Activated CD4-positive, alpha-beta memory T cell treated with anti-CD3 and anti-CD28 coated beads for 36 hours (primary cell): ENCODE measurements at places on chromosomes 4 and X. TPM values are rescaled to one million over a fixed set of nuclear protein-coding genes. Genes with fewer than 3 reads are reported as not detected.

DNA sequence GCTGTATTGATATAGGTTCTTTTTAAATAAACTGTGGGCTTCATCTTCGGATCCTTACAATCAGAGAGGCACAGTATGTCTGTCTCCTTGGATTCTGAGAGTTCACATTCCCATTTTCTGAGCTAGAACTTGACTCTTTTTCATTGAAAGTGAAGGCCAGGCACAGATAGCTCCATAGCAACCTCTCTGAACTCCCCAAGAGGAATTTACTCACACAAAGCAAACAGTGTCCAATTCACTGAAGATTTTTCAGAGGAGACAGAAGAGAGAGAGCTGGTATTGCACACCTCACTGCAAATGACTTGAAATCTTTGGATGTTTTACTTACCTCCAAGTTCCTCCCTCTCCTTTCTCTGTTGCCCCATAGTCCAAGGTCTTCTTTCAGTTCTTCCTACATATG lies 130.9 kb upstream of the CASK start:
- DNase-seq, result no peak

DNA sequence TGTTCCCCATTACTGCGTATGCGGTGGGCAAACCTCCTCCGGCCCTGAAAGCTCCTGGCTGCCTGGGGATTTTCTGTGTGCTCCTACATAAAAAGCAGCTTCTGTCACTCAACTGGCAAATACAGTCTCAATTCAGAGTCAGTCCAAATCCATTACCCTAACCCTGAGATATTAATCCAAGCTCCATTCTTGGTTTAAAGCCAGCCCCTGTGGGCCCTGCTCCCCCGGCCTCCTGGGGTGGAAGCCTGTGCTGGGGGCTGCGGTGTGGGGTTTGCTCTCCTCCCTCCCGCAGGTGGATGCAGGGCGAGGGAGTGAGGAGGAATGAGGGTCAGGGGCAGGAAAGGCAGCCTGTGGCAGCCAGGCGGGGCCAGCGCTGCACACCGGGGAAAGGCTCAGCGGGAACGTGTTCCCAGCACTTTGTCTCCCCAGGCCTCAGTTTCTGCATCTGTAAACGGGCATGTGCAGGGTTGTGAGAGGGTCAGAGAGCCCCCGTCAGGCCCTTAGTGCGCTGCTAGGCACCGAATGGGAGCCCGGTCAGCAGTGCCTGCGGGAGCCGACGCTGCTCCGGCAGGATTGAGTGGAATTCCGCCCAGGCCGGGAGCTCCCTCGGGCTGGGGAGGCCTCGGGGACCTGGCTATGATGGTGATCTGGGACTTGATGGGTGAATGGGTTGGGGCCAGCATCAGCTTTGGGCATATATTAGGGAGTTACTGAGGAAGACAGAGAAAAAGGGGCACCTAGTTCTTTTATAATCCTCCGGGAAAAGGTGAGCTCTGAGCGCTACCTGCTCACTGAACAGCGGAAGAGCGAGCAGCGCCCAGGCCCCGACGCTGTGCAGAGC lies 6.3 kb upstream of the RGS12 start:
- DNase-seq, result no peak

- no peak for DNase-seq
Observed at GRCh38 chrX:21912220-21912619, 28.3 kb upstream of the SMS start.

DNA sequence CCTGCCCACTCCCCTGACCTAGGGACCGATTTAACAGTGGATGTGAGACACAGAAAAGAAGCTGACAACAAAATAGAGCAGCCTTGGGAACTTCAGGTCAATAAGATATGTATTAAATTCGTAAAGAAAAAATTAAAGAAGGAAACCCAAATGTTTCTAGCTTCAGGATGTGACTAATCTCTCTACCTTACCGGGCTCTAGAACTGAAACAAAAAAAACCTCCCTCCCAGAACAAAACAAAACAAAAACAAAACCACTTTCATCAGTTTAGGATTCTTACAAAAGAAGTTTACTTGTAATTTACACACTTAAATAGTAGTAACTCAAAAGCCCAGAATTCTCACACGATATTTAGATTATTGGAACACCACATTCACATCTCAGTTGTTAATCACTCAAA lies 185.8 kb upstream of the RPS6KA3 start:
- DNase-seq, result no peak

Gene TCEAL6
- total RNA-seq, result not detected
